ENCODE measurements at places on chromosomes 4 and X.

DNA sequence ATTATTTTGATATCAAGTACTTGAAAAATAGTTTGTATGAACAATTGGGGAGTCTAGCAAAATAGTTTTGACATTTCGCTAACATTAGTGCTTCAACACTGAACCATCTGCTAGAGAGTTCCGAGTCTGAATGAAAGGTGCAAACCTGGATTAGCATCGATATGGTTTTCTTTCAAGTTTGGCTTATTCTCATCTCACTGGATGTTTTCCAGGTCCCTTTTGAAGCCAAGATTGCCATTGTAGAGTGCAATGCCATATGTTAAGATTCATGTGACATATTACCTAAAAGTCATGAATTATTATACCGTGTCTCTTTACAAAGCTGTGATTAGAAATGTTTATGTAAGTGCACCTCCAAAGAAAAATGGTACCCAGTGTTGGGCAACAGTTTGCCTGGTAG lies 36.8 kb upstream of the NAA11 start:
- DNase-seq: no peak

DNA sequence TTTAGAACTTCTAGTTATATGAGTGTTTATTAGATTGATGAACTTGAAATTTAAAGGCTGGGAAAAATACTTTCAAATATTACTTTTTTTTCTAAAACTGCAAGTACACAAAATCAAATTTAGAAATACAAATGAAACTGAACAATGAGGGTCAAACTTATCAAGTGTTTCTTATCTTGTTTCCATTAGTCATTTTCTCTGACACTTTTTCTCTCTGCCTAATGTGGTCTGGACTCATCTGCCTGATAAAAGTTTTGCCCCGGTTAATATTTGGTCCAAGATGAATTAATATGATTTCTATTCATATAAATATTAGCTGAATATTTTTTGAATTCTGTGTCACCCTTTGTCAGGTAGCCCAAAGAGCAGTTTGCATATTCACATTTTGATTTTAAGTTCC lies 8.7 kb upstream of the HPGDS start:
- DNase-seq: no peak

DNA sequence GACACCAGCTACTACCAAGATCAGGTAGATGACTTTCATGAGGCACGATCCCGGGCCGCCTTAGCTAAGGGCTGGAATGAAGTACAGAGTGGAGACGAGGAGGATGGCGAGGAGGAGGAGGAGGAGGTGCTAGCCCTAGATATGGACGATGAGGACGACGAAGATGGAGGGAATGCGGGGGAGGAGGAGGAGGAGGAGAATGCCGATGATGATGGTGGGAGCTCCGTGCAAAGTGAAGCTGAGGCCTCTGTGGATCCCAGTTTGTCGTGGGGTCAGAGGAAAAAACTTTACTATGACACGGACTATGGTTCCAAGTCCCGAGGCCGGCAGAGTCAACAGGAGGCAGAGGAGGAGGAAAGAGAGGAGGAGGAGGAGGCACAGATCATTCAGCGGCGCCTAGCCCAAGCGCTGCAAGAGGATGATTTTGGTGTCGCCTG lies 481 bp downstream of the UTP3 start:
- DNase-seq: no peak

GRCh38 chr4:48489683-48490011 lies 405 bp upstream of the ZAR1 start:
- DNase-seq: no peak

GRCh38 chr4:66554826-66555225 lies 884.5 kb upstream of the EPHA5 start:
- DNase-seq: no peak

GRCh38 chr4:101987623-101988243 lies 197.2 kb downstream of the BANK1 start:
- DNase-seq: no peak

DNA sequence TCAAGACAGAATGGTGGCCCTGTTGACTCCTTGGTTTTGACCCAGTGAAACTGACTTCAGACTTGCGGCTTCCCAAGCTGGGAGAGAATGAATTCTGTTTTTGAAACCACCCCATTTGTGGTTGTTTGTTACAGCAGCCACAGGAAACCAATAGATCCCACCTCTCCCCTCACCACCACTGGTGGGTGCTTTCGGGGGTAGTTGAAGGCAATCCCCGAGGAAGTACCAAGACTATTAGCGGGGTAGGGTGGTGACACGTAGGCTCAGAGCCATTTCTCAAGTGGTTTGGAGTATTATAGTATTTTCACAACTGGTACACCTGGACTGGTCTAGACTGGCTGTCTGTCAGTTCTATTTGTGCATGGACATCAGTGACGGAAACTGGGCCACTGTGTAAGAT lies 189.1 kb upstream of the RBPJ start:
- DNase-seq: no peak

DNA sequence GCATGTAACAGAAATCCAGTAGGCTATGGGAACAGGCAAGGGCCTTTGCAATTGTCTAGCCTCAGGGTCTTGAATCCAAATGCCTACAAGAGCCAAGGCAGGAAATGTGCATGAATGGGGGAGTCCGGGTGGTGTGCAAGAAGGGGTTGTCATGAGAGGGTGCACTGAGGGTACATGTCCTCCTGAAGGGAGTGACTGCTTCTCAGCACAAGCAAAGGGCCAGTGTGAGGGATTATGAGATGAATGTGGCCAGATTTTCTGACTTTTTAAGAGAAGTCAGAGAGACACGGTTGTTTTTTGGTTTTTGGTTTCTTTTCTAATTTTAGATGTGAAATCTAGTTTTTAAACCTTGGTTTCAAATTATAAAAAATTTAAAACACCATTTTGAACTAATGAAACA lies 76.5 kb upstream of the LSM6 start:
- DNase-seq: no peak

Data from stimulated activated CD8-positive, alpha-beta memory T cell treated with anti-CD3 and anti-CD28 coated beads, Interleukin-2, amount 100 ng/mL, for 1 hour (primary cell).